ENCODE measurements at places on chromosomes 7 and 10.

- no peak for DNase-seq
These were observed 6.6 kb downstream of the SFRP5 start for GRCh38 chr10:97765201-97765600.

- no peak for DNase-seq
These were observed 99.8 kb downstream of the KCNMA1 start for GRCh38 chr10:77537720-77538373.

DNA sequence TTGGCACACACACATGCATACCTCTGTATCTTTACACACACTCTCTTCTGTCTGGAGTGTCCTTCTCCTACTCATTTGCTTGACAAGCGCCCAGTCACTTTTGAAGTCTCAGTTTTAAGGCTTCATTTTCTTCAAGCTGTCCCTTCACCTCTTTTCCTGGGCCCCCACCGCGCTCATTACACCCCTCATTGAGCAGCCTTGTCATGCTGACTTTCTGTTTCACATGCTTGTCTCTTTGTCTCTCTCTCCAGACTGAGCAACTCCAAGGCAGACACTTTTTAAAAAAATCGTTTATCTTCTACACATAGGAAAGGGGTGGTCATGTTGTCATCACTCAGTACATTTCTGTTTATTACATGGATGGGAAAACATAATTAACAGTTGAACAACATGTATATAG lies 225.2 kb upstream of the FZD1 start:
- no peak for DNase-seq

- no peak for DNase-seq
These were observed 109.7 kb upstream of the GDF10 start for GRCh38 chr10:47190301-47190700.

DNA sequence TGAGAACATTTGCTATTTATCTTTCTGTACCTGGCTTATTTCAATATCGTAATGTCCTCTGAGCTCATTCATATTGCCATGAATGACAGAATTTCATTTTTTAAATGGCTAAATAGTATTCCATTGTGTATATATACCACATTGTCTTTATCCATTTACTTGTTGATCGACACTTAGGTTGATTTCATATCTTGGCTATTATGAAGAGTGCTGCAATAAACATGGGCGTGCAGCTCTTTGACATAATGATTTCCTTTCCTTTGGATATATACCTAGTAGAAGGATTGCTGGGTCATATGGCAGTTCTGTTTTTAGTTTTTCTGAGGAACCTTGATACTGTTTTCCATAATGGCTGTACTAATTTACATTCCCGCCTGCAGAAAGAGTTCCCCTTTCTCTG lies 30.2 kb downstream of the NEURL1 start:
- no peak for DNase-seq

GRCh38 chr10:99630433-99630832 lies 10.2 kb upstream of the SLC25A28 start:
- no peak for DNase-seq
